Activated CD4-positive, alpha-beta T cell treated with anti-CD3 and anti-CD28 coated beads, Interleukin-2, amount 50 U/mL, for 48 hours (primary cell): ENCODE measurements at places on chromosomes 12 and 14.

GRCh38 chr12:20592556-20592955 is 102.6 kb upstream of the SLCO1C1 start:
- no peak for DNase-seq

DNA sequence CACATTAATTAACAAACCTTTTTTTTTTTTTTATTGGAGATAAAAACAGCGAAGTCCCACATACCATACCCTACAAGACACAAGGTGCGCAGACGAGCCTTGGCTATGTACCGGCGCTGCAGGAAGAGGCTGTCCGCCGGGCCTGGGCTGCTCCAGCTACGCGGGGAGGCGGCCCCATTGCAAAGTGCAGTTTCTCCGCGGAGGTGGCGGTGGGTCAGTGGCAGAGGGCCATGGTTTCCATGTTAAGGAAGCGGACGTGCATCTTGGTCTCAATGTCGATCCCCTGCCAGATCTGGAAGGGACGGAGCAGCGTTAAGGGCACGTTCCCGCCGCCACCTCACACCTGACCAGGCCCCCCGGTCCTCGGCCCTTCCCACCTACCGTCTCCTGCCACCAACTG is 60.3 kb downstream of the TESC start:
- DNase-seq: no peak

DNA sequence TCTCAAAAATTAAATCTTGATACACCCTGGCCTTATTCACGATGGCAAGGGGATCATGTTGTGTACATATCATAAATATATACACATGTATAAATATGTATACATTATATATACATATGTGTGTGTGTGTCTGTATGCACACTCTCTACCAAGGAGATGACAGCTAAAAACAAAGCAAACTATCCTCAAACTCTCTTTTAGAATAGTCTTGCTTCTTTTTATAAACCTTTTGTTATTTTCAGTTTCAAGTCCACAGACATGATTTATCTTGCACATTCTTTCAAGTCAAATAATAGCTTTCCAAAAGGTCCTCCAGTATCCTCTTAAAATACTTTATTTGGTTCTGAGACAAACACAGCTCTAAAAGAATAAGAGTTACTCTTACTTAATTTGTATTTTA is 8.4 kb downstream of the ANO6 start:
- DNase-seq: no peak

GRCh38 chr14:49732896-49733295 is 35.1 kb upstream of the KLHDC2 start:
- no peak for DNase-seq

- peak; percentile 43 for DNase-seq
Observed at GRCh38 chr12:107884769-107885694, 110.5 kb downstream of the ASCL4 start.

DNA sequence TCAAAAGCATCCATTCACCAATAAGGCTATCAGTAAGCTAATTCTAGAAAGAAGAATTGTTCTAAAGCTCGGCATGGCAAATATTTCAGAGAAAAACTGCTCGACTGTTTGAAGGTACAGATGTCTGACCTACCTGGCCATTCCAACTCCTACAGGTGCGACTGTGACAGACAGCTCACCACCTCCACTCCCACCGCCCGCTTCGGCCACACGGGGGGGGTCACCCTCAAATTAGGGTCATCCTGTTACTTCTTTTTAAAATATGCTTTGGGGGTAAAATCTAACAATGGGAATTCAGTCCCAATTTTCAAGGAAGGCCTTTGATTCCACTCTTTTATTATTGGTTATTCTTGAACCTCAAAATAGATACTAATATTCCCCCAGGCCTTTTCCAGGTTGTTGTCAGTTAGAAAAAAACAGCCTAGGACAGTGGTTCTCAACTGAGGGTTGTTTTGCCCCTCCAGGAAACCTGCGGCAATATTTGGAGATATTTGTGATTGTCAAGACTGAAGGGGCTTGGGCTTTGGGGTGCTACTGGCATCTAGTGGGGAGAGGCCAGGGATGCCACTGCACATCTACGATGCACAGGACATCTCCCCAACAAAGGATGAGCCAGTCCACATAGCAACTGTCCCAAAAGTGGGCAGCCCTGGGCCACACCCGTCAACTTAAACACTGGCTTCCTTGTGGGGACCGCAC is 81.2 kb downstream of the BCL11B start:
- no peak for DNase-seq

- no peak for DNase-seq
Observed at GRCh38 chr12:13570005-13570694, 373.6 kb downstream of the EMP1 start.
